Stimulated activated naive CD8-positive, alpha-beta T cell treated with anti-CD3 and anti-CD28 coated beads, Interleukin-15, amount 100 ng/mL, for 72 hours (primary cell): ENCODE measurements at places on chromosomes 4 and X.

DNA sequence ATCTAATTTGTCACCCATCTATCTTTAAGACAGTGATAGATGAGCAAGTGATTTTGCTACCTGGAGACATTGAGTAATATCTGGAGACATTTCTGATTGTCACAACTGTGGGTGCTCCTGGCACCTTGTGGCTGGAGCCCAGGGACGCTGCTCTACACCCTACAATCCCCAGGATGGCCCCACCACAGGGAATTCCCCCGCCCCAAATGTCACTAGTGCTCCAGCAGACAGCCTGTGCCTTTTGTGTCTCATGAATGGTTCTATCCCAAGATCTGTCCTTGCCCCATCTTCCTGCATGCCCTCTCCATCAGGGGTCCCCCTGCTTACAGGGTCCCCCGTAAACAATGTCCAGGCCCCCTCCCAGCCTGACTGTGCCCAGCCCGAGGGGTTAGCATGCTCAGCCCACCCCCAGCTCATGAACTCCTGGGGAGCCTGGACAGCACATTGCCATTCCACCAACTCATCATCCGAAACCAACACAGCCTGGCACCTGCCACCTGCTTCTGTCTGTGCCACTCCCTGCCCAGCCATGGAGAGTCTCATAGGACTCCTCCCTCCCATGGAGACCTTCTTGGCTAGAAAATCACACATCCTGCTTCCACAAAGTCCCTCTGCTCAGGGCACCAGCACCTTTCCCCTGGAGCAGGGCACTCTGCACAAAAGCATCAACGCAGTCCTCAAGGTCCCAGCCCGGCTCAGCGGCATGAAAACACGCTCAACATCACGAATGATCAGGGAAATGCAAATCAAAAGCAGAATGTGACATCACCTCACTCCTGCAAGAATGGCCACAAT, 5.7 kb downstream of the P2RY8 start:
- no peak for DNase-seq

- DNase-seq = no peak
These were observed 264.4 kb downstream of the CHIC1 start for GRCh38 chrX:73827406-73827805.

DNA sequence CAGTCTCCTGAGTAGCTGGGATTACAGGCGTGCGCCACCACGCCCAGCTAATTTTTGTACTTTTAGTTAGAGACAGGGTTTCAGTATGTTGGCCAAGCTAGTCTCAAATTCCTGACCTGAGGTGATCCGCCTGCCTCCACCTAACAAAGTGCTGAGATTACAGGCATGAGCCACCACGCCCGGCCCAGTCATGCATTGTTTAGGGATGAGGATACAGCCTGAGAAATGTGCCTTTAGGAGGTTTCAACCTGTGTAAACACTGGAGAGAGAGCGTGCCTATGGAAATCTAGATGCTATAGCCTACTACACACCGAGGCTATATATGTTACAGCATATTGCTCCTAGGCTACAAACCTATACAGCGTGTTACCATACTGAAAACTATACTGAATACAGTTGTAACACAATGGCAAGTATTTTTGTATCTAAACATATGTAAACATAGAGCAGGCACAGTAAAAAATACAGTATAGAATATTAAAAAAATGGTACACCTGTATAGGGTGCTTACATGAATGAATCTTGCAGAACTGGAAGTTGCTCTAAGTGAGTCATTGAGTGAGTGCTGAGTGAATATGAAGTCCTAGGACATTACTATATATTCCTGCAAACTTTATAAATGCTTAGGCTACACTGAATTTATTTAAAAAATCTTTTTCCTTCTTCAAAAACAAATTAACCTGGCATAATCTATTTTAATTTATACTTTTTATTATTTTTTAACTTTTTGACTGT, 588.2 kb upstream of the ADGRL3 start:
- no peak for DNase-seq

GRCh38 chr4:5976431-5976830, 41.8 kb downstream of the C4orf50 start:
- DNase-seq = no peak

- DNase-seq = no peak
These were observed 38.9 kb upstream of the MAMLD1 start for GRCh38 chrX:150324035-150324728.

DNA sequence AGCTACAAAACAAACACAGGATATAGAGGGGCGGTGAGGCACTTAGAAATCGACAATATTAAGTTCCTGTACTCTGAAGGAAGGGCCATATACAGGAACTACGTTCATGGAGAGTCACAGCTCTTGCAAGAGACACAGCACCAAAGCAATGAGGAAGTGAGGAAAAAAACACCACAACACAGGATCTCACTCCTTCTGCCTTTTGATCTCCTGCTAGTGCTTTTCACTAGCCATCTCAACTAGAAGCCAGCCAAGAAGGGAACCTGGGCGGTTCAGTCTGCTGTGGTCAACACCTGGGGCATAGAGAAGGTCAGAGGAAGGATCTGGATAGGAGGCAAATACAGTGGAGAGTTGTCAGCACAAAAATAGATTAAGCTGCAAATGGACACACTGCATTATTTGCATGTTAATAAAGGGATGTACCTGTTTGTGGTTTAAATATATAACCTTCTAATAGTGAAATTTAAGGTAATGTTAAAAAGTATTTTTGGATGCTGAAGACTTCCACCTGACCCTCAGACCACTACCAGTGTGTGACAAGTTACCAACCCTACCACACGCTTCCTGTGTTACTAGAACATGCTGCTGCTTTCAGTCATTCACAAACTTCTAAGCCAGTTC, 104.6 kb downstream of the DTHD1 start:
- DNase-seq = peak; percentile 61

- DNase-seq = no peak
These were observed 170.5 kb upstream of the TBC1D9 start for GRCh38 chr4:140926672-140927071.

DNA sequence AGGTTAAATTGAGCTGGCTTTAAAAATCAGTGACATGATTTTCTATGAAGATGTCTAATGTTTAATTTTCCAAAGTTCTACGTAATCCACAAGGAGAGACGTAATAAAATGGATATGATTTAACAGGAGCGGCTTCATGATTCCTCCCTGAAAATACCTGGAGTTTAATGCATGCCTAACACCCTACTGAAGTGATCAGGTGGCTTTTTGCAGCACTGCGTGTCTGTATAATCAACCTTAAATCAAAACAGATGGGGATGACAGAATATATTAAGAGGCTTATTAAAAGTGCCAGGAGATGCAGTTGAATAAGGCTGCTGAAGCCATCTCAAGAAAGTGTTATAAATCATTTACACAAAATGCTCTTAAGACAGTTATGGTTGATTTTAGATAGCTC, 112.4 kb upstream of the TLR3 start:
- no peak for DNase-seq

DNA sequence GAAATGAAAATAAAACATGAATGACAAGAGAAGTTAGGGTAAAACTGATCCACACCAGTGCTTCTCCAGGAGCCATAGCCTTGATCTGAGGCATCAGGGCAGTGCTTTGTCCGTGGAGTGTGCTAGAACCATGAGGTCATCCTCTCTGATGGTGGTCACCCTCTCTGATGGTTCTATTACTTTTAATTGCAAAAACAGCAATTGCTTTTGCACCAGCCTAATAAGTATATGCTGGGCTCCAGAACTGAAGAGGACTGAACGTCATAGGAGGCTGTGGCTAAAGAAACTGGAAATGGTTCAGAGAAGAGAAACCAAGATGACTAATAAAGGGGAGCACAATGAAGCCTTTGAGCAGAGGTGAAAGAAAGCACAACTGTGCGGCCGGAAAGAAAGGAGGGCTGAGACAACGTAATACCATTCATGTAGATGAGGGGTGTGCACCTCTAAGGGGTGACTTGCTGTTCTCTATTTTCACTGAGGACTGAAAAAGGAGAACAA, 17.0 kb upstream of the TMEM154 start:
- DNase-seq = peak; percentile 60

DNA sequence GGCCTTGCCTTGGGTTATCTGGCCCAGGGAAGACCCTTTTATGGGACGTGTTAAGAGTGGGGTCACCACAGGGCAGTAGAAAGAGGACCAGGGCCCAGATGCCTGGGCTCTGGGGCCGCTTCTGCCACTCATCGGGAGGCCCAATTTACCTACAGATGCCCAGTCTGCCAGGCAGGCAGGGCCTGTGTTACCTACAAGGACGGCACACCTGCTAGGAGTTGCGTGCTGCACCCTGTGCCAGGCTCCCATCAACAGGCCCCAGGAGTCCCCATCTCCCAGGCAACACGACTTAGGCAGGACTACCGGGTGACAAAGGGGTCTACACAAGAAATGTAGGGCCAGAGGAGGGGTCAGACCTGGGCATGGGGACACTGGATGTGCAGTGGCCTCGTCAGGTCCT, 34.6 kb downstream of the WDR1 start:
- no peak for DNase-seq

GRCh38 chrX:99703473-99703872, 706.6 kb downstream of the PCDH19 start:
- DNase-seq = no peak

GRCh38 chr4:76147454-76148141, 599 bp downstream of the NUP54 start:
- peak; percentile 52 for DNase-seq

GRCh38 chr4:173074501-173074946, 94.1 kb upstream of the GALNT7 start:
- DNase-seq = no peak

- DNase-seq = no peak
These were observed 147.8 kb upstream of the ZIC3 start for GRCh38 chrX:137418086-137418485.

DNA sequence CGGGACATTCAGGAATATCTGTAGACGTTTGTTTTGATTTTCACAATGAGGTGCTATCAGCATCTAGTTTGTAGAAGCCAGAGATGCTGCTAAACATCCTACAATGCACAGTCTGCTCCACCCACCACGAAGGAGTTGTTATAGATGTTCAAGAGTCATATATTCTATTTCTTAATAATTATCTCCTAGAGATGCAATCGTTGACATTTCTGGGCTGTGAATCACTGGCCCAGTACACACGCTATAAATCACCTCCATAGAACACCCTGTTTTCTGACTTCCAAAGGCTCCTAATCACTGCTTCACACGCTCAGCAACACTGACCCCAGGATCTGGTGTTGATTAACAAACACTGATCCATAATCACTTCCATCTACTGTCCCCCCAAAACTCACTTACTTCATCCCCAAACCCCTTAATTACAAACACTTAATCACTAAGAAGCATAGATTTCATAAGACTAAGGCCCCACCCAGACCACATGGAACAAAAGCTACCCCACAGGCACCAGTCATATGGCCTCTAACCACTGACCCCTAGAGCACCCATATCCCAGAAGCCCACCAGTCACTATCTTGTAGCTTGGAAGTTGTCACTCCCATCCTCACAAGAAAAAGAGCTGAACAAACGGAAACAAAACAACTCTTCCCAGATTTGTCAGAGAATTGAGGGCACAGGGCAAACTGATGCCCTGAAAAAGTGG, 31.7 kb upstream of the ZNF41 start:
- DNase-seq = no peak

GRCh38 chr4:926538-926937, 5.6 kb downstream of the GAK start:
- no peak for DNase-seq

- DNase-seq = no peak
These were observed 203.1 kb downstream of the FAT4 start for GRCh38 chr4:125517831-125518230.

DNA sequence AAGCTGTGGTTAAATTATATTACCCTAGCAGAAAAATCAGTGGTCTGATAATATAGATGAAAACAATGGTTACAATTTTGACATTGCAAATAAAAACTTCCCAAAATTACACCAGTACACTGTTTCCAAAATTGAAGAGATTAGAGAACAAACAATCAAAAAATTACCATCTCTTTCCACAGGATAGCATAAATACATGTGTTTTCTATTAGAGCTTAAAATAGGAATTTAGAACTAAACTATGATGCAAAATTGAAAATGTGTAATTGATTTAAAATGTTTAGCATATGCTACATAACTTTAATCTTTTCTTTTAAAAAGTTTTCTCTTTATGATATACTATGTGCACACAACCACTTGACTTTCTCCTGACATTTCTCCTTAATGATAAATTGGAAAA, 6.7 kb downstream of the EDNRA start:
- no peak for DNase-seq

DNA sequence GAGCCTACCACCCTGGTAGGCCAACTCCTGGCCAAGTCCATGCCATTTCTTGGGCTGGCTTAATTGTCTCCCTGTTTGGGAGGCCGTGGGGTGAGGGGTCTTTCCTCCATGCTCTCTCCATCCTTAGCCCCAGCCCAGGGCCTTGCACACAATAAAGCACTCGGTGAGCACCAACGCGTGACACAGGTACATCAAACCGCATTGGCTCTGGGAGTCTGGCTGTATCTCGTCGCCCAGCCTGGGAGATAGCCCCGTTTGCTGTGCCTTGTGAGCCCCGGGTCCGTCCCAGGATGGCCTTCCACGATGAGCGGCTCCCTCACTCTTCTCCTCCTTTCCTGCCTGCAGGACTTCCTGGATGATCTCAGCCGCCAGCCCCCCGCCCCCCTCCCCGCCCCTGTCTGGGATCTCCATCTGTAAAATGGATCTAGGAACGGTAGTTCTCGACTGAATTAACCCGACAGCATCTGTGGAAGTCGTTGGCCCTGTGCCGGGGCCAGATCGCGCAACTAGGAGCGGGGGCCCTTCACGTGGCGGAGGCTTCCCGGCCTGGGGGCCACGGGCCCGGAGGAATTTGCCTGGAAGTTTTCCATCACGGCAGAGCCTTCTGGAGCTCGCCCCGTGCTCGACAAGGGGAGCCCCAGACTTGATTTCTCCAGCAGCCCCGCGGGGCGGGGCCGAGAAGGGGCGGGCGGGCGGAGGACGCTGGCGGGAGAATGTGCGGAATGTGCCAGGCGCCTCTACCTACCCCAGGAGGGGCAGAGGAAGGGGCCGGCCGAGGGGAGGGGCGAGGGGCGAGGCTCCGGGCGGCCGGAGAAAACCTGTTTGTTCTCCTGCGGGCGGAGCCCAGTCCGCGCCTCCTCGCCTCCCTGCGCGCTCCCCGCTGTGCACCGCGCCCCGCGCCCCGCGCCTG, at the start of gene ZNF185:
ZNF185 (plus strand) TSS at position 846 of the 910 bp plus-strand sequence. CDS start 16,423 bp downstream, outside the sequence.
- DNase-seq = no peak

DNA sequence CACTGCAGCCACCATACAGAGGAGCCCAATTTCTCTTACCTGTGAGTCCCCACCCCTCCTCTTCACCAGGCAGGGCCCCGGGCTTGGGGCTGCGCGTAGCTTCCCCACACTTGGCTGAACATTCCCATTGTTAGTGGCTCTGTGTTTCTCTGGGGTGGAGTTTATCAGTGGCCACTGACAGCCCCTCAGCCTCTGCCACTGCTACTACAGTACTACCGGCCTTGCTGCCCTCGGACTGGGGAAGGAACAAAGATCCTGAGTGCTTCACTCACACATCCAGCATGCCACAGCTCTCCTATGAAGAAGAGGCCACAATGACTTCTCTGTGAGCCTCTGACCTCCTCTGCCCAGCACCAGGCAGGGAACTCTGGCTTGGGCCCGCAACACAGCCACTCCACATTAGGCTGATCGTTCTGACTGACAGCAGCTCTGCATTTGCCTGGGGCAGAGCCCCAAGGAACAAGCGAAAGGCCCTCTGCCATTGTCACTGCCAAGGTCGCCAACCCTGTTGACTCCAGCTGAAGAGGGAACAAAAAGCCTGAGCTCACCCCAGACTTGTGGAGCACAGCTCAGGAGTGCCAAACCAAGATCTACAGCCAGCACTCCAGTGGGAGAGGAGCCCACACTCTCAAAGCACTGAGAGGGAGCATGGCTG, 24.0 kb downstream of the ABCB7 start:
- DNase-seq = no peak
